Lung (tissue), 17 donors: ENCODE measurements at places on chromosomes 16 and 17.

GRCh38 chr16:963913-964312 lies 6.9 kb downstream of the LMF1 start:
- no peak for DNase-seq

DNA sequence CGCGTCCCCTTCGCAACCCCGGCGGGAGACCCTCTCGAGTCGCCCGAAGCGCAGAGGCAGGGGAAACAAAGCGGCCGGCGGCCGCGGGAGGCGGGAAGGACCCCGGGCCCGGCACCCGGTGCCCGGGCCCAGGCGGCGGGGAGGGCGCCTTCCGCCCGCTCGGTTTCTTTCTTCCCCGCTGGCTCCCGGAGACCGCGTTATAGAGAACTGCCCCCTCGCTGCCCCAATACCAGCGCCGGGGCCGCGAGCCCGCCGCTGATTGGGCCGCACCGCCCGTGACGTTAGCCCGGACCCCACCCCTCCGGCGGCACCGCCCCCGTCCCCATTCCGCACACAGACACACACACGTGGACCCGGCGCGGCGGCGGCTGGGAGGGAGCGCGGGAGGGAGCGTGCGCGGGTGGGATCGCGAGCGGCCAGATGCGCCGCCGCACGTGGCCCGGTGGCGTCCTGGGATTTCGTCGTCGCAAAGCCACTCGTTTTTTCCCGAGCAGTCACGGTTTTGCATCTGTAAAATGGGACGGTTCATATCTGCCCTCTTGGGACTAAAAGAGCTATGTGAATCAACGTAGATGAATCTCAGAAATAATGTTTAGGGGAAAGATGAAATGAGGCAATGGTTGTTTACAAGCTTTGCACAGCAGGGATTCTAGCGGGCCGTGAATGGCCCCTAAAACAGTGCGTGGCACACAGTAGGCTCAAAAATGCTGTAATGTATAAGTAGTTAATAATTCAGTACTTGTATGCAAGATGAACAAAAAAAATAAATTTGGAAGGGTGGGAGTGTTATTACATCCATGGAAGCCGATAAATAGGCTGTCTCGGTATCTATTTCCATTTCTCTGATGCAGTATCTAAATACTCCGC lies at the start of gene EPOP:
TSS of gene EPOP (minus strand) at position 209 of the 867 bp plus-strand sequence. CDS start 462 bp downstream, outside the sequence.
- peak; percentile 81 for DNase-seq

- DNase-seq: no peak
Measured at GRCh38 chr17:73476890-73477350, 165.1 kb upstream of the CDC42EP4 start.

- DNase-seq: peak; percentile 98
Measured at GRCh38 chr16:29811170-29811895, 660 bp upstream of the PRRT2 start.

DNA sequence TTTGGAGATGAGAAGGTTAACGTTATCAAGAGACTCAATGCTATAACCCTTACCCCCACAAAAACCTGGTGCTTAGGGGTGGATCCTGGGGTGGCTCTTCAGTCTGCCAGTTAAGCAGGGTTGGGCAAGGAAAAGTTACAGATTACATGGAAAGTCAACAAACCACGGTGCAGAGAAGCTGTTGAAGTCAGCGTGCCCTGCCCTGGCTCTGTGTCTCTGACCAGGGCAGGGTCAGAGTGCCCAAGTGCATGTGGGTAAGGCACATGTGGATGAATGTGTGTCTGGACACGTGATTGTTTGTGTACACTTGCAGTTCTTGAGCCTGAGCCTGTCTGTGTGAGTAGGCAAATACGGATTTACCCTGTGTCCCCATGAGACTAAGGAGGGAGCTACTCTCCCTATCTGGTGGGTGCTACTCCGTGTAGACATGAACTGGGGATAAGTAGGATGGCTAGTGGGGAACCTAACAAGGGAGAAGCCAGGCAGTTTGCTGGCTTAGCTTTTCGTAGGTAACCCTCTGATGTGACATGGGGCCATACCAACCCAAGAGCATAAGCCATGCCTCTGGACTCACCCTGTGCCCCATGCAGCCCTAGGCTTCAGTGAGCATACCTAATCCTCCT lies 5.5 kb downstream of the IGFBP4 start:
- DNase-seq: no peak

DNA sequence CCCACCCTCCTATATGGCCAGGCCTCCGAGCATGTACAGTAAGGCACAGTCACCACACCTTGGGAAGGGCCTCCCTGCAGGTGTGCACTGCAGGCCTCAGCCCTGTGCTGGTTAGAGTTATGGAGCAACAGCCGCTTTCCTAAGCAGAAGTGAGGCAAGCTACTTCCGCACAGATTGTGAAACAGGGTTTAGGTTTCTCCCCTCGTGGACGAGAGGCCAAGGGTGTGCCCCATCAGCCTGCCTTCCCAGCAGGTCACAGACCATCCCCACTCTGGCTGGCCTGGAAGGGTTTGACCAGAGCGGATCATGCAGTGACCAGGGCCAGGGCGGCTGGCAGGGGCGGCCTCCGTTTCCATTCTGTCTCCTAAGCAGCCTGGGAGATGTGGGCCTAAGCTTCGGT lies 4.7 kb downstream of the MSRB1 start:
- DNase-seq: no peak

- DNase-seq: peak; percentile 11
Measured at GRCh38 chr16:2339521-2340484, 725 bp downstream of the ABCA3 start.

DNA sequence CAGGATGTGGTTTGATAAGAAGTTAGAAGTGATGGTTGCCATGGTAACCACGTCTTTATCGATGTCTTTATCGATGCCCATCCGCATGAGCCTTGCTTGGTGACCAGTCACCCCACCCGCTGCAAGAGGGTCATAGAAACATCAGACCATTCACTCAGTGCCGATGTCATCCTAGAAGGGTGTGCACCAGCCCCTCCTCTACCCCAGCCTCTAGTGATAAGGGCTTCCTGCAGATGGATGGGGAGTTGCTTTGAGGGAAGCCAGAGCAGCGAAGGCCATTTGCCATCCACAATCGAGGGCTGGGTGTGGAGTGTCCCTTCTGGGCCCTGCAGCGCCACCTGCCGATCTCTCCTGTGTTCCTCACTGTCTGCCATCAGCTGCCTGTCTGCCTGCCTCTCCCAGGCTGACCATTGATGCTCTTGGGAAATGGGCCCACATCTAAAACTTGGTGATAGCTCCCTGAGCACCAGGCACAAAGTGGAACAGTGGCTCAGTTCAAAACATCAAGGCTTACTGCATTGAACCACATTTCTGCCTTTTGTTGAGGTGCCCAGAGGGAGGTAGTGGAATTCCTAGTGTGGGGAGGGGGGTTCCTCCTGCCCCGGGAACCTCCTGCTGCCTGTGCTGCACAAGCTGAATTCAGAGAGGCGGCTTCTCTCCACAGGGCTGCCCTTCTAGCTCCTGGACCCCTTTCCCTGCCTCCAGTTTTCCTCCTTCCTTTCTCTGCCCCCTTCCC lies 8.9 kb downstream of the CALB2 start:
- no peak for DNase-seq

DNA sequence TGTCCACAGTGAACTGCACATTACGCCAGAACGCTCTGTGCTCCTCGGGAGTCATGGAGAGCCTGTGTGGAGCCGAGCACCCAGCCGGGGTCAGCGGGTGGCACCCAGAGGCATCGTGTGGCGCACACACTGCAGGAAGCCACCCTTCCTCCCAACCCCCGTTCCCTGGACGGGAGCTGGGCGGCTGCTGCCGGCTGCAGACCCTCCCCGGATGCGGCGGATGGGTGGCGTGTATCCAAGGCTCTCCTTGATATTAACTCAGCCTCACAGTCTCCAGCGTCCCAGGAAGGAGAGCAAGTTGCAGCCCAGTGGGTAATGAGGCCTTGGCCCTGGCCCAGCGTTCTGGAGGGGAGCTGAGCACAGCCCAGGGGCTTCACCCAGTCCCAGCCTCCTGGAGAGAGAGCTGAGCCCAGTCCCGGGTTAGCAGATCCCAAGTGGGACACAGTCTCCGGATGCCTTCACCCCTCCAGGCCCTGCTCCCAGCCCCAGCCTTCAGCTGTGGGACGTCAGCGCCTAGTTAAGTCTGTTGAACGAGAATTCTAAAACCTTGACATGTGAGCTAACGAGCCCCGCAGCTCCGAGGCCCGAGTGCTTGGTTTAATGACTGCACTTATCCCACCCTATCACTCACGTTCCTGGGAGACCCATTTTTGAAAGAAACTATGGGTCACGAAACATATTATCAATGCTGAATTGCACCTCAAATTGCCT lies 86.6 kb downstream of the TBC1D16 start:
- peak; percentile 13 for DNase-seq

- peak; percentile 74 for DNase-seq
Measured at GRCh38 chr17:28896884-28897768, at the start of gene FLOT2. TSS of gene FLOT2 (minus strand) at chr17:28897733. CDS start at chr17:28897574, 159 bp downstream.

GRCh38 chr17:43721537-43722268 lies 36.9 kb downstream of the SOST start:
- no peak for DNase-seq

DNA sequence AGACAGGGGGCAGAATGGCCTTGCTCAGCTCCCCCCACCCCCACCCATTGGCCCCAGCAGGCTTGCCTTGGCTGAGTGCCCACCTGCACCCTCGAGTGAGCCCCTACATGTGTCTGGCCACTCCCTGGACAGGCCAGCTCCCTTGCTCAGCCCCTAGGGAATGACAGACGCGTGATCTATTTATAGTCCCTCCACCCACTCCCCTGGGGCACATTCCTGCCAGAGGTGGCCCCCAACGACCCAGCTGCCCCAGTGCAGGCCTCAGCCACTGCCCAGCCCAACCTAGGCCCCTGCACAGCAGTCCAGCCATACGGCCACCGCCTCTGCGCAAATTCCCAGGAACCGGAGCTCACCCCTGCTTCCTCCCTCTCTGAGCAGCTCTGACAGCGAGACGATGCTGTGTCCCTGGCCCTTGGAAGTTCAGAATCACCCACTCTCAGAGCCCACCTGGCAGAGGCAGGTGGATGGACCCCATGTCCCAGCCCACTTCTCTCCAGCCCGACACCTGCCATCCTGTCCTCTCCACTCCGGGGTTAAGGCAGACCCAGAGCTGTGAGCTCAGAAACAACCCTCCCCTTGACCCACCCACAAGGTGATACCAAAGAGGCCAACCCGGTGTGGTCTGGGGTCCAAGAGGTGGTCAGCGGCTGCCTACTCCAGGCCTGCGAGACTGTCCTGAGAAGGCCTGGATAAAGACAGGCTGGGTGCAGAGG lies 11.5 kb upstream of the P2RX1 start:
- DNase-seq: no peak

DNA sequence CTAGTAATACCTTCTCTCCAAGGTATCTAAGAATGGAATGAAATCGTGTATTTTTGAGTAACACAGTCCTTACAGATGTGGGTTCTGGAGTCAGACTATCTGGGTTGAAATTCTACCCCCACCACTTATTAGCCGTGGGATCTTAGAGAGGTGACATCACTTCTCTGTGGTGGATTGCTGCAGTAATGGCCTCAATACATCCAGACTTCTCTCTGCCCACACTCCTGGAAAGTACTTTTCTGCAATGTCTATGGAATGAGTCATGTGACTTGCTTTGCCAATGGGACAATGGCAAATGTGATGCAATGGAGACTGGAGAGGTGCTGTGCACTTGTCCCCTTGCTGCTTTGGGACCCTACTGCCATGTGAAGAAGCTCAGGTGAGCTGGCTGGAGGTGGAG lies 418.2 kb downstream of the HAPSTR1 start:
- DNase-seq: no peak

- DNase-seq: peak; percentile 17
Measured at GRCh38 chr17:49360796-49361128, 1.3 kb downstream of the ZNF652 start.

GRCh38 chr16:52515068-52515671 lies 31.8 kb downstream of the TOX3 start:
- peak; percentile 41 for DNase-seq

GRCh38 chr17:19770985-19771735 lies 23.1 kb upstream of the ALDH3A1 start:
- no peak for DNase-seq

GRCh38 chr16:23857881-23858269 lies 22.1 kb downstream of the PRKCB start:
- DNase-seq: no peak

DNA sequence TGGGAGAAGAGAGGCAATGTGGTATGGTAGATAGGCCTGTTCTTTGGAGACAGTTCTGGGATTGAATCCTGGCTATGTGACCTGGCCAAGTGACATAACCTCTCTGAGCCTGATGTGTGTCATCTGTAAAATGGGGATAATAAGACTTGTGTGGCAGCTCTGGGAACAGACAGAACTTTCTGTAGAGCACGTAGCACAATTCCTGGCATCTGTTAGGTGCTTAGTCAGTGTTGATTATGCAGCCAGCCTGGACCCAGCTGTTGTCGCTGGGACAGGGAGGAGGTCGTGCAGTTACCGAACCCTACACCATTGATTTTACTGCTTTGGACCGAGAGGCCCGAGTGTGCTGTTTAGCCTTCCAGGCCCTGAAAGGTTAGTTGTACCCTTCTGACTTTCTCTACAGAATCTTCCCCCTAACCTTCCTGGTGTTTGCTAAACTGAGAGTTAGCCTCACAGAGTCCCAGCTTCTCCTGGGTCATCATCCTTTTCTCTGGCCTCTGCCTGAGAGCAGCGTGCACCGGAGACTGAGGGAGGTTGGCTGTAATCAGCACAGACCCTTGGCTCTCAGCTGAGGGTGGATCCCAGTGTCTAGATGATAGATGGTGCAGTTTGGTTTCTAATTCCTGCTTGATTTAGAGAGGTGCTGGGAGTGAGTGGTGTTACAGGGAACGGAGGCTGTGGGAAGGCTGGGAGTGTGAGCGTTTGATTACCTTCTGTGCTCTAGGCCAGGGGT lies 31.9 kb downstream of the MSI2 start:
- peak; percentile 73 for DNase-seq

GRCh38 chr17:49456183-49456965 lies 38.7 kb upstream of the NGFR start:
- DNase-seq: peak; percentile 83

- DNase-seq: no peak
Measured at GRCh38 chr17:60422162-60422665, at the start of gene CHCT1. TSS of gene CHCT1 (plus strand) at chr17:60422489. CDS start at chr17:60422593, 104 bp downstream.

GRCh38 chr16:10660950-10661635 lies 33.6 kb downstream of the TEKT5 start:
- DNase-seq: peak; percentile 85

GRCh38 chr16:68490829-68491575 lies 42.7 kb upstream of the SMPD3 start:
- no peak for DNase-seq

- DNase-seq: no peak
Measured at GRCh38 chr17:61361084-61361483, 38.6 kb upstream of the TBX2 start.

GRCh38 chr16:529012-529575 lies 1.6 kb downstream of the CAPN15 start:
- DNase-seq: no peak

DNA sequence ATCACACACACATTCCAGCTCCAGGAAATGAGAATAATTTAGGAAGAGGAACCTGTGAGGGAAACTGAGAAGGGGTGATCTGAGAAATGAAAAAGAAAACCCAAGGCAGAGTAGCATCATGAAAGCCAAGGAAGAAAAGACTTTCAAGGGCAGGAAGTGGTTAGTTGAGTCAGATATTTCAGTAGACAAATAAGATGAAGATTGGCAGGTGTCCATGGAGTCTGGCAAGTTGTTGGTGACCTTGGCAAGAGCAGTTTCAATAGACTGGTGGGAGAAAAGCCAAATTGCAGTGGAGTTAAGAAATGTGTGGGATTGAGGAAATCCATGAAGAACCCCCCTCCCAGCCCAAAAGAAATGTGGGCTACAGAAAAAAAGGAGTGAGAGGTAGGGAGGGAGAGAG lies 10.7 kb downstream of the GNAO1 start:
- DNase-seq: peak; percentile 42

GRCh38 chr16:66566051-66566901 lies at the start of gene CMTM1:
TSS of gene CMTM1 (plus strand) at chr16:66566439. CDS start at chr16:66566514, 75 bp downstream.
- DNase-seq: no peak
